ENCODE measurements at places on chromosomes 5 and 9.

GRCh38 chr5:168914491-168914890, 335.3 kb upstream of the PANK3 start:
- DNase-seq = no peak

- no peak for DNase-seq
These were observed 863.4 kb downstream of the DNAH5 start for GRCh38 chr5:13081116-13081515.

- no peak for DNase-seq
These were observed 49.8 kb downstream of the FGF1 start for GRCh38 chr5:142636093-142636492.

GRCh38 chr5:50415912-50416311, 25.2 kb downstream of the EMB start:
- no peak for DNase-seq

DNA sequence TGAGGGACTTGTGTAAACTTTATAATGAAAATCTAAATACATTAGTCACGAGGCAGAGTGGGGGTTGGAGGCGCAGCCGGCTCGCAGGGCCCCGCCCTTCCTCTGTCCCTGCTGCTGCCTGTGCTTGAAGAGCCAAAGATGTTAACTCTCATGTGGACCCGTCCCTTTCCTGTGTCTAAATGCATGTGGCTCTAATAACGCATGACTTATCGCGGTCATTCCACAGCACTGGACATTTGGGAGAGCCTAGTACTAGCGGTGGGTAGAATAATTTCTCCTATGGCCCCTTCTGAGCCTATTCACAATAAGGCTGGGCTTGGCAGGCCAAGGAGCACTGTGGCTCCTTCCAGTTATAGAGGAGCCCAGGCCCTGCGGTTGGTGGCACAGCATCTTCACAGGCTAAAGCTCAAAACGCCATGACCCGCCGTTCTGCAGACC, 82.3 kb upstream of the SIMC1 start:
- DNase-seq = no peak

- DNase-seq = no peak
These were observed 45.0 kb upstream of the SV2C start for GRCh38 chr5:76038212-76038611.

- no peak for DNase-seq
These were observed 313.9 kb downstream of the SPOCK1 start for GRCh38 chr5:137185193-137185592.

GRCh38 chr5:68494771-68495170, 279.2 kb downstream of the PIK3R1 start:
- DNase-seq = no peak

DNA sequence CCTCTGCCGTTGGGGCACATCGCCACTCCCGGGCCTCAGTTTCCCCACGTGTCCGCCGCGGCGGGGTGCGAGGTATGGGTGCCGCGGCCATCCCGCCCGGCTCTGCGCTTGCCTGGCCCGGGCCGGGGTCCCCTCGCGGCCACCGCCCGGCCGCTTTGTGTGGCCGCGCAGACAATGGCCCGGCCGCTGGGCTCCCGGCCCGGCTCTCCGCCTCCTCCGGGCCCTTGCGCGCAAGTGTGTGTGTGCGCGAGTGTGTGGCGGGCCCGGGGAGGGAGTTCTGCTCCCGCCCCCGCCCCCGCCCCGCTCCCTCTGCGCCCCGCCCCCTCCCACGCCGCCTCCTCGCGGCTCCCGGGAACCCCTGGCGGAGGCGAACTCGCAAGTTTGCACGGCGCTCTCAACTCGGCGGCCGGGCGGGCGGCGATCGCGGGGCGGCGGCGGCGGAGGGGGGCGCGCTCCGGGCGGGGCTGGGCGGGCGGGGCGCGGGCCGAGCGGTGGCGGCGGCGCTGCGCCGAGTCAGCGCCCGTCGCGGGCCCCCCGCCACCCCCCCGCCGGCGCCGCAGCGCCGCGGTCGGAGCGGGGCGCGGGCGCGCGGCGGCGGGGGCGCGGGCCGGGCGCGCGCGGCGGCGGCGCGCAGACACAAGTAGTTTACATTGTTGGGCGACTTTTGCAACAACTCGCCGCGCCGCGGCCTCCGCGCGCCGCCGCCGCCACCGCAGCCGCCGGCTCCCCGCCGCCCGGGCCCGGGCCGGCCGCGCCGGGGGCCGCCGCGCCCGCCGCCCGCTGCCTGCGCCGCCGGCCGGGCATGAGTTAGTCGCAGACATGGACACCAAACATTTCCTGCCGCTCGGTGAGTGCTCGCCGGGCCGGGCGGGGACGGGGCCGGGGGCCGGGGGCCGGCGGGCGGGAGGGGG, at the start of gene RXRA:
Gene RXRA (plus strand): TSS at position 643 of the 911 bp plus-strand sequence. CDS start 177 bp downstream, at position 820.
- DNase-seq = peak; percentile 88

DNA sequence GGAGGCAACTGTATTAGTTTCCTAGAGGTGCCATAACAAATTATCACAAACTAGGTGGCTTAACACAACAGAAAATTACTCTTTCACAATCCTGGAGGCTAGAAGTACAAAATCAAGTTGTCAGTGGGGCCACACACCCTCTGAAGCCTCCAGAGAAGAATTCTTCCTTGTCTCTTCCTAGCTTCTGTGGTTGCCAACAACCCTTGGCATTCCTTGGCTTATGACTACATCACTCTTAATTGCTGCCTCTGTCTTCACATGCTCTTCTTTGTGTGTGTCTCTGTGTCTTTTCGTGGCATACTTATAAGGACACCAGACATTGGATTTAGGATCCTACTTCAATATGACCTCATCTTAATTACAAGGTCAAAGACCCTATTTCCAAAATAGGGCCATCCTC, 327.5 kb downstream of the CHSY3 start:
- no peak for DNase-seq

DNA sequence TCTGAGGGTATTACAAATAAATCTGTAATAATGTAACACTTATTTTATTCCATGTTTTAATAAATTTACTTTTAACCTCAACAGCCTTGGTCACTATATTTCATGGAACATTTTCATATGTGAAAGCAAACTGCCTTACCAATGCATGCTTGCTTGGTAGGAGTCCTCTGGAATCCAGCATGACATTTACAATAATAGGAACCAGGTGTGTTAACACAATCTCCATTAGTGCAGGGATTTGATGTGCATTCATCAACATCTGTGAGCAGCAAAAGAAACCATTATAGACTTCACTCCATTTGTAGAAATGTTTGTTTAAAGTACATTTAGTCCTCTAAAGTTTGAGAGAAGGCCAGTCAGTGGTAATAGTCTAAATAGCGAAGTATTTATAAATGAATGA, 159.4 kb downstream of the FBN2 start:
- no peak for DNase-seq

- no peak for DNase-seq
These were observed 115.2 kb downstream of the SPOCK1 start for GRCh38 chr5:137383909-137384308.

DNA sequence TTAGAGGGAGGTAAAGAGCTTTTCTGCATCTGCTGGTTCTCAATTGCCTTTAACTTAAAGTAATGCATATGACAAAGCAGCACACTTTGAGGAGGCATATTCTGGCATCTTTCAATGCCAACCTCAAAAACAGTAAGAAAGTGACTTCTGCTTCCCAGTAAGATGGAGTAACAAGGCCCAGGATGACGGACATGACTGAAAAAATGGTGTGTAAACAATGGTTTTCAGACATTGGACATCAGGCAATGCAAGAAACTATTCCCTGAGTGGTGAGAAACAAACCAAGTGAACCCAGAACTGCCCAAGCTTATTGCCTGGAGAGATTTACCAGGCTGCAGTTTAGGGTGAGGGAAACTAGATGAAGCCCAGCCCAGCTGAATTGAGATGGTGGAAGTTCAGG, 39.8 kb upstream of the TTC39B start:
- DNase-seq = no peak

- DNase-seq = no peak
These were observed 109.7 kb upstream of the IER5L start for GRCh38 chr9:129287619-129288305.

DNA sequence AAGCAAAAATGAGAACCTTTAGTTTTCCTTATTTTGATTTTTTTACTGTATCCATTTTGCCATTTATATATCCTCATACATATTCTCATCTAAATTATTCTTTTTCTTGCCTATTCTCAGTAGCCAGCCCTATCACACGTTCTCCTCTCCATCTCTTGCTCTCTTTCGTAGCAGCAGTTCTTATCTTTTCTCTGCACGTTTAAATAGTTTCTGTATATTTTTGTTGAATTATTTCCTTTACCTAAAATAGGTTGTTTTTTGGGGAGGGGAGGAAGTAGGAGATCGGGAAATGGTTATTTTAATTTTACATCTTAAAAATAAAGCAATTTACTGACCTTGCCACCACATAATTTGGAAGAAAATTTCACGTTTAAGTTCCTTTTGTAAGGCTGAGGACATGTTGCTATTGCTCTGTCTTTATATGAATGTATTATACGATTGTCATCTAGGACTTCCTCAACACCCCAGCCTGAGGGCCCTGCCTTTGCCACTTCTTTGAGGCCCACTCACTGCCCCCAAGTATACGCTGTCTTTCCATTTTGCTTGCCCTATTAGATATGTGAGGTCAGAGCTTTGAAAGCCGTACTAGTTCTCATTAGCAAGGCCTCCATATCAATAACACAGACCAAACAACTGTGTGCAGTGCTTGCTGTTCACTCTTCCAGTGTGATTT, 140.3 kb downstream of the GNAQ start:
- DNase-seq = no peak

DNA sequence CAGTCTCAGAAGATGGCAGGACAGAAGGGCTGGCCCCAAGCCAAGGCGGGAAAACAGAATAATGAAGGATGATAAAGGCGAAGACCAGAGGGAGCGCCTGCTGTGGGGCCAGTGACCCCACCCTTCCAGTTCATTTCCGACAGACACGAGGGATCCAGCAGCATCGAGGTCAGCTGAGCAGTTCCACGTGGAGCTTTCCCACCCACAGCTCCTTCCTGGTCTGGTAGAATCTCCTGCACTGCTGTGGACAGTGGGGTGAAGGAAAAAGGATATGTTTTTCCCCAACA, 265.9 kb upstream of the VLDLR start:
- no peak for DNase-seq

- DNase-seq = no peak
These were observed 10.0 kb upstream of the RETREG1 start for GRCh38 chr5:16626696-16627264.

DNA sequence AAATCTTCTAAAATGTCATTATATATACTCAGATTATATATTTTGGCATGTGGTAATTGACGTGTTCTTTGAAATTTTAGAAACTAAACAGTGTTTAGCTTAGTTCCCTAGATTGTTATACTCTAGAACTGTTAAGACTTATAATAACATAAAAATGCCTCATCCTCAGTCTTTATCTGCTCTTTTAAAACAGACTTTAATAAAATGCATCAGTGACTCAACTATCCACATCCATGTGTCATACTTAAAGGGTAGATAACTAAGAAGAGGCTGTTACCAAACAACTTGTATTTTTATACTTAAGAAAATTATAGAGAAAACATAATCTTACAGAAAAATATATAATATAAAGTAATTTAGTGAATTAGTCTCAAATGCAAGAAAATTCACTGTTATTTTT, 15.2 kb downstream of the NFIL3 start:
- DNase-seq = no peak

DNA sequence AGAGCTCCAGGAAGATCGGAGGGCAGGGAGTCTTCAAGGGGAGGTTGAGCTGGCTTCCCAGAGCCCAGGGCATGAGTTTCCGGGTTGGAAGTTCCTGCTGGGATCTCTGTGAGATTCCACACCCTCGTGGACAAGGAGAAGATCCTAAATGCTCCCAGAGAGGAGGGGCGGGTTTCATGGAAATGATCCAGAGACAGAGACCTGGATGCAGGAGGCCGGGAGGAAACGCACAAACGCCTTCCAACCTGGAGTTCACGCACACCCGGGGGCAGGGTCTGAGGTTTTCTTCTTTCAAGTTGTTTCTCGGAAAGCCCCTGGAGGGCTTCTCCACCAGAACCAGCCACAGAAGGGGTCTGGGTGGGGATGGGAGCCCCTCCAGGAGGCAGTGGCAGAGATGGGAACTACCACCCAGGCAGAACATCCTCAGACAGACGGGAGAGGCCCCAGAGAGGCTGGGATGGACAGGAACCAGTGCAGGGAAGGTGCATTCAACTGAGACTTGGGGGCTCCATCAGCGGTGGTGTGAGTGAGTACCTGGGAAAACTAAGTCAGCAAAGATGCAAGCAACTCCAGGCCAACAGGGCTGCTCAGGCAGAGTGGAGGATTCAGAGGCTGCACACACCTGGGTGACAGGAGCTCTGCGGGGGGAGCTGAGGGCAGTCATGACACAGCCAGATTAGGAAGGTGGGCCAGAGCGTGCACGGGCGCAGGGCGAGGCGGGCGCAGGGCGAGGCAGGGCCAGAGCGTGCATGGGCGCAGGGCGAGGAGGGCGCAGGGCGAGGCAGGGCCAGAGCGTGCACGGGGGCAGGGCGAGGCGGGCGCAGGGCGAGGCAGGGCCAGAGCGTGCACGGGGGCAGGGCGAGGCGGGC, 52.1 kb upstream of the EXOC3 start:
- DNase-seq = peak; percentile 42

- DNase-seq = no peak
These were observed 268.2 kb downstream of the MLLT3 start for GRCh38 chr9:20353931-20354652.

Data from GM13977 (cell line).